Stimulated activated CD8-positive, alpha-beta memory T cell treated with anti-CD3 and anti-CD28 coated beads, Interleukin-15, amount 100 ng/mL, for 4 hours (primary cell): ENCODE measurements at places on chromosomes 3 and 15.

- DNase-seq = no peak
These were observed 56.1 kb upstream of the KIF23 start for GRCh38 chr15:69357773-69358771.

DNA sequence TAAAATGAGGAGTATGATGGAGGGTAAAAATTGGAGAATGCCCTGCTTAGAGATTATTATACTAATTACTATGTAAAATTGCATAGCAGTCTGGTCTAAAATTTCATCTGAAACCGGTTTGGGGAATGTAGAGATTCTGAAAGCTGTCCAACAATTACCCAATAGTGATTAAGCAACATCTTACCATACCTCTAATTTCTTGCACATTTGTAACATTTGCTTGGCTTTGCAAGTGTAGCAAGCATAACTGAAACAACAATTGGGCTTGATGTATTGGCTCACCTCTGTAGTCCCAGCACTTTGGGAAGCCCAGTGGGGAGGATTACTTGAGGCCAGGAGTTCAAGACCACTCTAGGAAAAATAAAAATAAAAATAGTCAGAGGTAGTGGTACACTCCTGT lies 17.4 kb downstream of the AADACL2 start:
- DNase-seq = no peak

- DNase-seq = peak; percentile 14
These were observed 42.3 kb downstream of the KLHL6 start for GRCh38 chr3:183513046-183513706.

DNA sequence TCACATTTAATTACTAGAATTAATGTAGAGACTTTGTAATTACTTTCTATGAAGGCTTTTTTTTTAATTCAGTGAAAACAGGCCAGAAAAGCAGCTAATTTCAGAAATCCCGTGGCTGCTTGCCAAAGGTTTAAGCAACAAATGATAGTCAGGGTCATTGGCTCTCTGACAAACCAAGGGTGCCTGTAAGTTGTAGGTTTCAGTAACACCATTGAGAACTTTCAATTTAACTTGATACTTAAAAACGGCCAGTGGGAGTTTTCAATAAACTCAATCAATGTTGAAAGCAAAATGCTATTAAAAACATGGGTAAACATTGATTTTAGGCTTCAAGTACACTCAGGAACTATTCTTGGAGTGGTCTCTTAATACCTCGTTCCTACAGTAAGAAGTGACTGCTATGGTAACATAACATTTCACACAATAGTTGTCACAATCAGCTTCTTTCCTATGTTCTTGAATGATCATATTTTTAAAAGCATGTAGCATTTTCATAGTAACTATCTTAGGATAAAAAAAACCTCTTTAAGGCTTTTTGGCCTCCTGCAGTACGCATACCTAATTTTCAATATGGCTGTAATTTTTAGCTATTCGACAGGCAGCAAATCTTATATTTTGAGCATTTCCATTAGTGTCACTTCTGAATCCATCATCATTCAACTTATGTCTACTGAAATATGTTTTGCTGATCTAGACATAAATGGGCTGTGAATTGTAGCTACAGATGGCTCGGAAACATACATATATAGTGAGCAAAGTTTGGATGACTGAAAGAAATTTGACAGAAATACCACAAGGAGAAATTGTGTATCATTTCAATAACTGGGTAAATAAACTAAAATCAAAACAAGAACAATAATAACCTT lies 592.1 kb upstream of the GBE1 start:
- DNase-seq = no peak

- no peak for DNase-seq
These were observed 126.5 kb upstream of the CNTN6 start for GRCh38 chr3:966341-966740.

GRCh38 chr15:52326756-52327155 lies 31.2 kb upstream of the MYO5C start:
- DNase-seq = no peak

GRCh38 chr3:131526801-131527347 lies 24.1 kb upstream of the MRPL3 start:
- DNase-seq = no peak

DNA sequence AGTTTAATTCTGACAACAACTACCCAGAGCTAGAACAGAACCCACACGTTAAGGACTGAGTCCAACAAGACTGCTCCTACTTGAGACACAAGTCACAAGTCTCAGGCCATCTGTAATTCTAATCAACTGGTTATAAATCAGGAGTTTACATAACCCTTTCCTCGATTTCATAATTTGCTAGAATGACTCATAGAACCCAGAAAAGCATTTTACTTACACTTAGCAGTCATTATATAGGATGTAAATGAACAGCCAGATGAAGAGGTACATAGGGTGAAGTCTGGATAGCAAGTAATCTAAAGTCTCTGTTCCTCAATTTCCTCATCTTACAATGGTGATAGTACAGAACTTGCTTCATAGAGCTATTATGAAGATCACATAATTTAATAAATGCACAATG lies 1018.2 kb downstream of the DIPK2A start:
- DNase-seq = no peak

DNA sequence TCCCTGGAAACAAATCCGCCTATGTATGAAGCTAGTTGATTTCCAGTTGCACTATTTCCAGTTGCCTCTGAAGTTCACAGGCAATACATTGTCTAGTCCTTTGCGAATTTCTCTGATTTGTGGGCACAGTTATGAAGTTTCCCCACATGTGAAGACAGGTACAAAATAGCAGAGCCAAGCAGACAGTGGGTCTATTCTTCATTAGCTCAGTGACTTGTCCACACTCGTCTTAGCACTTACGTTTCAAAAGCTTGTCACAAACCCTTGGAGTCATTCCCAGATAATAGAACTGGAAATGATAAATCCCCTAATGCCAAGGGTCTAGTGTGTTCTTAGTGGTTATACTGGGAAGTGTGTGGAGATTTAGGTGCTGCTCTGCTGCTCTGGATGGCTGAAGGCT lies 14.5 kb downstream of the SRPRB start:
- no peak for DNase-seq

DNA sequence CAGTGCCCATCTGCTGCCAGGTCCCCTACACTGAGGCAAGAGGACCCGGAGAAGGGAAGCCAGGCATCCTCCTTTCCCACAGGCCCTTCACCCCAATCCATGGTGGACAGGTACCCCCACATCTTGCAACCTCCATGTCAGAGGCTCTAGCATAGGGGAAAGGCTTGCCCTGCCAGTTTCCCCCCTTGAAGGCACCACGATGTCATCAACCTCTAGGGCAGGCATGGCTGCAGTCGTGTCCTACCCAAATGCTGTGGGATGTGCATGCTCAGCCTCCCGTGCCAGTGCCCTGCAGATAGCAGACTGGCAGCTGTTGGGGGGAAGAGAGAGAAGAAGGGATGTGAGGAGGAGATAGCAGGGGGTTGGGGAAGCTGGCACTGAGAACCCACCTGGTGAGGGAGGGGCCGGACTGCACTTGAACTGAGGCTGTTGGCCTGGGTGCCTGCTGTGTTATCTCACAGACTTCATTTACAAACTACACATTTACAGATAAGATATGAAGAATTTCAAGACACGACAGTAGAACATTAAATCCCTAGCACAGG lies 197.5 kb downstream of the ADAMTS9 start:
- DNase-seq = no peak

DNA sequence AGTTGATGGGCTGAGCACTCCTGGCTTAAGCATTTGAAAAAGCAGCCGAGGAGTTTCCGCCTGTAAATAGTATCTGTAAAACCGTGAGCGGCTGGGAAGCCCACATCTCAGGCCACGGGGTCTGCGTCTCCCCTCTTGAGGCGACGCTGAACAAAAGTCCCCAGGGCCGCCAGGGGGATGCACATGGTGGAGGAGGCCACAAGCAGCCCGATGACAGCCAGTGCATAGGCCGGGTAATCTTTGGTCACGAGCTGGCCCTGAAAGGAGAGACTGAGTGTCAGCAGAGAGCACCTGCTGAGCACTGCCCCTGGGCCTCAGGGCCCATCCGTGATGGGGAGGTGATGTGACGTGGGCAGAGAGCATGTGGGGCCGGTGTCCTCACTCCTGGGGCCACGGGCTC lies 37.5 kb downstream of the SLC6A20 start:
- DNase-seq = no peak

DNA sequence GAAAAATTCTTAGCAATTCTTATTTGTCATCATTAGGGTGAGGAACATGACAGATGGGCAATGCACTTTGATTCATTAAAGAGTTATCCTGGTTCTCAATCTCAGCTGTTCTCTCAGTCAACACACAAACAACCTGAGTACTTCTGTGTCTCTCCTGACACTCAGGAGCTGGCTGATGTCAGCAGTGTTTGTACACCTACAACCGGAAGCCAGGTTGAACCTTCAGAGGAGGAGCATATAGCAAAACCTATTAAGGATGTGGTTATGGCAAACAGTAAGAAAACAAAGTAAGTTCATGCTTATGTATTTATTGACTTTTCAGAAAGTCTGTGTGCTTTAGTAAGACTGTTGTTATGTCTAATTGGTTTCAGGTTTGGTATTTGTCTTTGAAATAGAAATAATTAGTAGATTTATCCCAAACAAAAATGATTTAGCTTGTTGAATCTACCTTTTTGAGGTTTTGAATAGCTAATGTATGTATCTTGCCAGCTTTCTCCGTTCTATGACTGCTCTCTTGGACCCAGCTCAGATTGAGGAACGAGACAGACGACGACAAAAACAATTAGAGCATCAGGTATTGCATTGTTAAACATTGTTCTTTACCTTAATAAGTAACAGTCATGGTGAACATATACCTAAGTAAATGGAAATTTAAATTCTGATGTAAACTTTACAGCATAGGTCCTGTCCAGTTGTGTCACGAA lies 36.6 kb downstream of the CCDC66 start:
- peak; percentile 23 for DNase-seq

- DNase-seq = no peak
These were observed 20.1 kb upstream of the C3orf49 start for GRCh38 chr3:63798949-63799348.

GRCh38 chr3:194687638-194688199 lies 2.0 kb downstream of the FAM43A start:
- peak; percentile 72 for DNase-seq

GRCh38 chr15:66886686-66887273 lies 178.6 kb upstream of the SMAD3 start:
- DNase-seq = no peak
